ENCODE measurements at places on chromosomes 12 and 14. TPM values are rescaled to one million over a fixed set of nuclear protein-coding genes. Genes with fewer than 3 reads are reported as not detected.

DNA sequence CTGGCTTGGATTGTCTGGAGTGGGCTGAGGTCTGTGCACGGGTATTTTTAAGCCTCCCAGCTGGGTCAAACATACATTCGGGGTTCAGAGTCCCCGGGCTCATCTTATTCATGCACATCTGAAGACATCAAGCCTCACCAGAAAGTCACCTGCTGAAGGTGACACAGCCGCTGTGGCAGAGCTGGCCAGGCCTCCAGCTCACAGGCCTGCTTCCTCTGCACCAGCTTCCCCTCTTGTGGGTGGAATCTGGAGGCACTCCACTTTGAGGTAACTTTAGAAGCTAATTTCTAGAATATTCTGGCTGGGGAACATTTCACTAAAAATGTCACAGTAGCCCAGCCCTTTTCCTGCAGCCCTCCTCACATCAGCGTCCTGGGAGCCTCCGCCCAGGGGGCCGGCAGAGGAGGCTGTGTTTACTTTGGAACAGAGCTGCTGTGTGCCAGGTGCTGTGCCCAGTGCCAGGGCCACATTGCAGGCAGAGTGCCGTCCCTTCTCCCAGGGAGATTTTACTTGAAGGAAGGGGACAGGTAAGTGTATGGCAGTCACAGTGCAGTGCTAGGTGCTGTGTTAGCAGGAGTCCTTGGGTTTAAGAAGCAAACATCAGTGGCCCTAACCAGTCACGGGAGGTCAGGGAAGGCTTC is 62.2 kb downstream of the TSPAN11 start:
- DNase-seq = peak; percentile 74

DNA sequence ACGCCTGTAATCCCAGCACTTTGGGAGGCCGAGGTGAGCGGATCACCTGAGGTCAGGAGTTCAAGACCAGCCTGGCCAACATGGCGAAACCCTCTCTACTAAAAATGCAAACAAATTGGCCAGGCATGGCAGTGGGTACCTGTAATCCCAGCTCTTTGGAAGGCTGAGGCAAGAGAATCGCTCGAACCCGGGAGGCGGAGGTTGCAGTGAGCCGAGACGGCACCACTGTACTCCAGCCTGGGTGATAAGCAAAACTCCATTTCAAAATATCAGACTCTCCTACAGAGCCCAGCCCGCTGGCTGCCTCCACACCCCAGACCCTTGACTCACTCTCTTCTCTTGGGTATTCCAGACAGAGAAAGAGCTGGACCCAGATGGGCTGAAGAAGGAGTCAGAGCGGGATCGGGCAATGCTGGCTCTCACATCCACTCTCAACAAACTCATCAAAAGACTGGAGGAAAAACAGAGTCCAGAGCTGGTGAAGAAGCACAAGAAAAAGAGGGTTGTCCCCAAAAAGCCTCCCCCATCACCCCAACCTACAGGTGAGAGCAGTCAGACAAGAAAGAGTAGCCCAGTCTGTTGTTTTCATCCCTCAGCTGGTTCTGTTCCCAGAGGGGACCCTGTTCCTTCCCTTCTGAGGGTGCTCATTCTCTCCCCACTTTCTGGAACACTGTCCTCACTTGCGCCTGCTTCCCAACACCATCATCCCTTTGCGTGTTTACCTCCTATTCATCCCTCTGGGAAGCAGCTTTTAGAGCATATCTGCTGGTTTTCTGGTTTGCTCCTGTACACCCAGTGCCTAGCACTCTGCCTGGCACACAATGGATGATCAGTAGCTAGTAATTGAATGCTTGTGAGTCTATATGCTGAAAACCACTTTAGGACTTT is 19.7 kb downstream of the AGAP2 start:
- no peak for DNase-seq

DNA sequence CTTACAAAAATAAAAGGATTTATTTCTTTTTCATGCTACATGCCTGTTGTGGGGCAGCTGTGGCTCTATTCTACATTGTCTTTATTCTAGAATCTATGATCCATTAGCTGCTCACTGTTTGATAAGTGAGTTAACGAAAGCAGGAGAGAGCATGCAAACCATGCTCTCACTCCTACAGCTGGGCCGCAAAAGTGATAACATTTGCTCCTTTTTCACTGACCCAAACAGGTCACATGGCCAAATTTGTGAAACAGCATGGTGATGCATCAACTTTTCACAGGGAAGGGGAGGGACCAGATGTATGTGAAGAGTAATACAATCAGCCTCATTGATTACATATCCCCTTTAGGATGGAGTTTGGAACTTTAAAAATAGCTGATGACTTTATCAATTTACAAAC is 456.9 kb upstream of the SYT1 start:
- no peak for DNase-seq

- no peak for DNase-seq
Observed at GRCh38 chr12:7150356-7150755, 20.2 kb downstream of the CLSTN3 start.

The REP15 gene
- total RNA-seq = 0.51 TPM

GRCh38 chr14:103716091-103716801 is 636 bp downstream of the ZFYVE21 start:
- peak; percentile 71 for DNase-seq

The DHH gene
- total RNA-seq = 0.24 TPM

The TSPAN19 gene
- 0.51 TPM for total RNA-seq

DNA sequence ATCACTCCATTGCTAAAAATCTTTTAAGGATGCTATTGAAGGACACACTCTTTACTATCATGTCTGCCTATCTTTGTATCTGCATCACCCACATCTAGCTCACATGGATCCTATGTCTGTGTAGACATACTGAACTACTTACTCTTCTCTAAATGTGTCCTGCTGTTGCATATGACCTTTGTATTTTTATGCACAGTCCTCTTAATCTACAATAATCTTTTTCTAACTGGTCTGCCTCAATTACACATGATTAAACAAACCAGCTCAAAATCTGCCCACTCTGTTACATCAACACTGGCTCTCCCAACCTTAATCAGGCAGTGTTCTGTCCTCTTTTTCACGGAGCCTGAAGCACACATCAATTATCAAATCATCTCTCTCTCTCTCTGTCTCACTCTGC is 316.3 kb upstream of the MGAT4C start:
- no peak for DNase-seq

The EML5 gene
- total RNA-seq = 1.1 TPM
